ENCODE measurements at places on chromosomes 4 and X. TPM values are rescaled to one million over a fixed set of nuclear protein-coding genes. Genes with fewer than 3 reads are reported as not detected.

ADGRG2 gene
- total RNA-seq = 0.34 TPM

BANK1 gene
- total RNA-seq = 1.1 TPM

CFP gene
- 7.5 TPM for total RNA-seq

UGT8 gene
- total RNA-seq = 0.33 TPM

ATG4A gene
- 15.4 TPM for total RNA-seq

MAOB gene
- 93.6 TPM for total RNA-seq

PRDM8 gene
- total RNA-seq = 1.3 TPM

HPGD gene
- total RNA-seq = 0.34 TPM

PCDH18 gene
- 3.6 TPM for total RNA-seq

PRKG2 gene
- total RNA-seq = 8.6 TPM

HTRA3 gene
- 89.3 TPM for total RNA-seq

CSAG3 gene
- not detected for total RNA-seq

HTN1 gene
- total RNA-seq = not detected

LARP7 gene
- 49.9 TPM for total RNA-seq

RAB40A gene
- 0.49 TPM for total RNA-seq

HMX1 gene
- not detected for total RNA-seq

EGFL6 gene
- not detected for total RNA-seq

ATOH1 gene
- total RNA-seq = not detected

GYPB gene
- total RNA-seq = not detected

NKX3-2 gene
- total RNA-seq = 0.12 TPM

PCDH10 gene
- total RNA-seq = 1.4 TPM

ITM2A gene
- total RNA-seq = 174 TPM

Measured in right cardiac atrium (tissue), 5 donors.